Left renal pelvis (tissue), 4 donors: ENCODE measurements at places on chromosomes 7 and 10.

DNA sequence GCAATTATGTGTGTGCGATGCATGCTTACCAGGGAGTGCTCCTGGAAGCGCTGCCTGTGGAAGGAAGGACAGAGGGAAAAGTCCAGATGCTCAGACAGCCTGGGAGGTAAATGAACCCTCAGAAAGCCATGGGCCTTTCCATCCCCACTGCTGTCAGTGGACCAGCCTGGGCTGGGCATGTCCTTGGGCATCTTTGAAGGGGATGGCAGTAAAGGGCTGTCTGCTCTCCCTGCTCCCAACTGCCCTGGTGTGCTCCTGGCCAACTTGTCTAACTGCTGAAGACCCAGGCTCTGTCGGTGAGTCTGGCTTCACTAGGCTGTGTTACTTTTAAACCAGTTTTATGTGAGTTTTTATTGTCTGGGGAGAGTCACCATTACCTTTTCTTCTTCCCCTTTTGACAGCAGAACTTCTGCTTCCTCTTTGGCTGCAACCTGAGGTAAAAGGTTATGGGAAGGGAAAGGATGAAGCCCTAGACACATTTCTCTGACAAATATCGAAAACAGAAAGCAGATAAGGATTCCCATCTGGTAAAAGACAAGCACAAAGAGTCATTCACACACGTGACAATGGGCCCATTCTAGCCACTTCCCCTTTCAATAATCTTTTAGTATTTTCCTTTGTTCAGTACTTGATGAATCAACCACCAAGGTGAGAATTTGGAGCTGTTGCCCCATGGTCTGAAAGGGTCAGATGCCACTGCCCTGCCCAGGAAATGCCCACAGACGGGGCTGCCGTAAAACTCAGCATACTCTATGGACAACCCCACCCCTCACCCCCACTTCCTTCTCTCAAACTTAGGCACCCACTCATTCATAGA lies 27.6 kb upstream of the PIK3AP1 start:
- DNase-seq, result no peak

DNA sequence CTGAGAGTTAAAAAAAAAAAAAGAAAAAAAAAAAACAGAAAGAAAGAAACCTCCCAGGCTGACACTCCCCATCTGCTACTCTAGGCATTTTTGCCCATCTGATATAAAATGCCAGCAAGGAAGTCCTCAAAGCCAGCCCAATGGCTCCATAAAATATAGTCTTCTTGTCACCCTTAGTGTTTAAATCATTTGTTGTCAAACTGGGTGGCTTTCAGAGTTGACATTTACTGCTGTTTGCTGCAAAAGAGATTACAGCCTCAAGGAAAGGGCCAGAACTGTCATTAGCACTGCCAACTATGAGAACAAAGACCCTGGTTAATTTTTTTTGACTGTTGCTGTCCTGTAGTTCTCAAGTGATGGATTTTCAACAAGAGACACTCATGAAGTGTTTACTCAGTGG lies 86.5 kb downstream of the TRIL start:
- no peak for DNase-seq

DNA sequence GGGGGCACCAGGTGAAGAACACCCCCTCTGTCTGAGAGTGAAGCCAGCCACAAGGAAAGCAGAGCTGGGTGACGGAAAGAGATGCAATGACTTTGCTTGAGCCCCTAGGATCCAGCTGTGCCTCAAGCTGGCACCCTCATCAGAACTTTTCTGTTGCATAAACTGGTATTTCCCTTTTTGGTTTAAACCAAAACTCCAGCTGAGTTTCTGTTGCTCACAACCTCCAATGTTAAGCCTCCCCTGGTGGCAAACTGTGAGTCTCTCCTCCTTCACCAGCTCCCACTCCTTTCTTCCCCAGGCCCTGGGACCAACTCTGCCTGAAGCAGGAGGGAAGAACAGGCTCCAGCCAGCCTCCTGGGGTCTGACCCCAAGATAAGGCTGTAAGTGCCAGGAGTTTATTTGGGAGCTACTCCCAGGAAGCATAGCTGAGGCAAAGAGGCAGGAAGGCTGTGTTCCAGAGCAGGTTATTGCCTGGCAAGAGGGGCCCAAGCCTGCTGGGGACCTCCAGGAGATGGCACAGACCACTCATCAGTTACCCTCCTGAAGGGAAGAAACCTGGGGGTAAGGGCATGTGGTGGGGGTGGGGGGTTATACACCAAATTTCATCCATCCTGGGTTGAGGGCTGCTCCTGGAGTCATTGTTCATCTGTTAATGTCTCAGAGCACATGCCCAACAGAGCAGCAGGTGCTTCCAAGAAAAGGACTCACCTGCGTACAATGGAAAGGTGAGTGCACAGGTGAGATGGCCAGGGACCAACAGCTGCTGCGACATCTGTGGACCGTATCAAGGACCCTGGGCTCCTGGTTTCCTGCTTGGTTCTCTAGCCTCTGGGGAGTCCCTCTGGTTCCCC lies 73.3 kb upstream of the NANOS1 start:
- DNase-seq, result no peak

DNA sequence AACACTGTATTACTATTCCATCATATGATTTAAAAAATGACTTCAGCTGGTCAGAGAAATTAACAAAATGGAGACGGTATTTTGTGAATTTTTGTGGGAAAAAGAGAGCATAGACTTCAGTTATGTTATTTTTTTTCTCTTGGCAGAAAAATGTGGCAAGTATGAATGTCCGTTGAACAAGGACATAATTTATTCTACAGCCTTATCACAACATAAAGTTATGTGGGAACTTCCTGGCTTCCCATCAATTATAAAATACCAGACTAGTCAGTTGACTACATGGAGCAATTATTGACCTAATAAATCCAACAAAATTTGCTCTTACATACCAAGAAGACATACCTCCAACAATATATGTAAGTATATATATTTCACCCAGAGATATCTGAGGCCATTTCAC lies 88.6 kb upstream of the PPP1R3A start:
- no peak for DNase-seq

- no peak for DNase-seq
These were observed 132.7 kb downstream of the PRPF18 start for GRCh38 chr10:13719425-13719824.

DNA sequence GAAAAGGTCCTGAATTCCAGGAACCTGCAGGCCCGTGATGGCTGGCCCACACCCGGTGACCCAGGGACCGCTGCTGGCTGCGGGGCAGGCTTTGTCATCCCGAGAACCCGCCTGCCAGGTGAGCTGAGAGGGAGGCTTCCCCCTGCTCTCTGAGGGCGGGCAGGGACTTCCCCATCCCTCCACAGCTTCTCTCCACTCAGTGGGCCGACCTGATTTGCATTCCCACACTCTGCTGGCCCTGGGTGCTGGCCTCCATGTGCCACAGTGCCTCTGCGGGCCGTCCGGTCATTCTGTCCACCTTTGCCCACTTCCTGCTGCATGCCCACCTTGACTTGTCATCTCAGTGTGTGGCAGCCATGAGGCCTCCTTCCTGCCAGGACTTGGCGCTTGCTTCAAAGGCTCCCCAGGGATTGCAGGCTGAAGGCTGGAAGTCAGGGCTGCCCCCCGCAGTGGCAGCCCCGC lies 35.3 kb downstream of the PALD1 start:
- DNase-seq, result no peak

DNA sequence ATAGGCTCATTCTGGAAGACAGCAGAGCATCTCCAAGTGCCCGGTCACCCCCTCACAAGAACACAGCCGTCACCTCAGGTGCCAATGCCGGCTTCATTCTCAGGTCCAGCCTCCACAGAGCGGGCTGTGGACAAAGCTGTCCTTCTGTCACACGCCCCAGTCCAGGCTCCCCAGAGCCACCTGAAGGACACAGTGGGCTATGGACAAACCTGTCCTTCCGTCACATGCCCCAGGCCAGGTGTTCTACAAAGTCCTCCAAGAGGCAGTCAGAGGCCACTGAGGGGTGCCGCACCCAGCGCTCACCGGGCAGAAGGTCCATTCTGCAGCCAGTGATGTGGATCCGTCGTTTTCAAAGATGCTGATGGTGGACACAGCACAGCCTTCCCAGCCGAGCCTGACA lies 173.2 kb upstream of the PPP2R2D start:
- DNase-seq, result no peak

- no peak for DNase-seq
These were observed 257.9 kb downstream of the PTEN start for GRCh38 chr10:88121361-88121760.
